ENCODE measurements at places on chromosomes 11 and 22. TPM values are rescaled to one million over a fixed set of nuclear protein-coding genes. Genes with fewer than 3 reads are reported as not detected.
A peak's percentile ranks its signal among the peaks of the same experiment; 100 is the strongest.

DNA sequence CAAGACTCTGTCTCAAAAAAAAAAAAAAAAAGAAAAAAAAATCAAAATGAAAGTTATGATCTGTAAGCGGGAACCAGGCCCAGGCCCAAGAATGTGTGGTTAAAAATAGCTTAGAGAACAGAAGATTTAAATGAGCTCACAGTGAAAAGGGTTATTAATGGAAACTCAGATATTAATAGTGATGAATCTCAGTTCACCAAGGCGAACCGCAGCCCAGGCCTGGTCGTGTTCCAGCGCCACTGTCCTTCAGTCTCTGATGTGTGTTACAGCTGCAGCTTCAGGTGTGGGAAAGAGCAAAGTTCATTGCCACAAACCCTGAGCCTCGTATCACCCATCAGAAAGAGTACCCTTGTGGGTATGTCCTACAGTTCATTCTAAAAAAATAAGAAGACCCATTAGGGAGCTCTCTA lies 107.1 kb downstream of the GAB2 start:
- H3K27me3 ChIP-seq = no peaks in the 10 kb centered on the region
- no peak for DNase-seq
- H3K4me1 ChIP-seq = peaks cover 9% of the 10 kb centered on the region
- H3K4me3 ChIP-seq = no peak overlapping the region
- no peak overlapping the region for H3K27ac ChIP-seq

- peak overlapping the region; percentile 99 for H3K4me3 ChIP-seq
- peaks cover 19% of the 10 kb centered on the region for H3K4me1 ChIP-seq
- H3K36me3 ChIP-seq = no peaks in the 10 kb centered on the region
- DNase-seq = no peak
These were observed 1.1 kb upstream of the FANCF start for GRCh38 chr11:22626573-22627239.

DNA sequence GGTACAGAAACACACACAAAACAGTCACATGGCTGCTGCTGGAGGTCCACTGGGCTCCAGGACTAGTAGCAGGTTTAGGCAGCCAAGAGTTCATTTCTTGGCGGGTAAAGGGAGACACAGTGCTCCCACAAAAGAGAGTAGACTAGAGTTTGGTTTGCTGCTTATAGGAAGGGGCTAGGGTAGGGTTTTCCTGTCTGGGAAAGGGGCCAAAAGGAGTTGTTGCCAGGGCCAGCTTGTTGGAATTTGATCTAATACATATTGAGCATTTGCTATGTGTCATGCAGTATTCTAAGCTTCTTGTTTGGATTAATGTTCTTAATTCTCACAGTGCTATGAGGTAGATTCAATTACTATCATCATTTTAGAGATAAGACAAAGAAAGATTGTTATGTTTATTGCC lies 195.1 kb upstream of the PLET1 start:
- no peak overlapping the region for H3K4me3 ChIP-seq
- H3K27ac ChIP-seq = no peak overlapping the region
- H3K4me1 ChIP-seq = no peaks in the 10 kb centered on the region
- H3K27me3 ChIP-seq = peaks cover 8% of the 10 kb centered on the region
- H3K36me3 ChIP-seq = no peaks in the 10 kb centered on the region

DNA sequence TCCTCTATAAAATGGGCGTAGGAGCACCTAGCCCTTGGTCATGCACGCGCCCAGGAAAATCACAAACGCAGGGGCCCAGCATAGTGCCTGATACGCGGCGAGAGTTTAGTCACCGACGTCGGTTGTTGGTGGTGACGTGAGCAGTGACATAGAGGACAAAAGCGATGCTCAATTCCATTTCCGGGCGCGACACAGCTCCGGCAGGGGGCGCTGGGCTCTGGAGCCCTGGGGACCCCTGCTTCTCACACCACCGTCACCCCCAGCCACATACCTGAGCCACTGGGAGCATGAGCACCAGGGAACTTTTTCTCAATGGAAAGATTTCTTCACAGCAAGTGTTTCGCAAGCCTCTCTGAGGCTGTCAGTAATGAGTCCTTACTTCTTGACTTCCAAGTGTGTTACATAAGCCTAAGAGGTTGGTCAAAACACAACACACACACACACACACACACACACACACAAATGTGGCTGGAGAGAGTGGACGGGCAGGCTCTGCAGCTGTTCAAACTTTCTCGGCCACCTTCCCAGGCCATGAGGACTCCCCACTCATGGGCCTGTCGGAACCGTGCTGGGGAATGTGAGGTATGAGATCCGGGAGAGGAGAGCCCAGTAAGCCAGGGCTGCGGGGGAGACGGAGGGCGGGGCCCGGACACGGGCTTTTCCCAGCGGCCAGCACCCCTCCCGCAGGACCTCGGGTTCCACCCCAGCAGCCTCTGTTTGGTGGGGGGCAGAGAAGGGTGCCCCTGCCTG lies 36.9 kb upstream of the LINC01488 start:
- H3K4me1 ChIP-seq = peaks cover 43% of the 10 kb centered on the region
- no peaks in the 10 kb centered on the region for H3K27me3 ChIP-seq
- H3K36me3 ChIP-seq = no peaks in the 10 kb centered on the region

Gene OR10V1
- not detected for total RNA-seq

Gene TXN2
- total RNA-seq = 70.0 TPM

DNA sequence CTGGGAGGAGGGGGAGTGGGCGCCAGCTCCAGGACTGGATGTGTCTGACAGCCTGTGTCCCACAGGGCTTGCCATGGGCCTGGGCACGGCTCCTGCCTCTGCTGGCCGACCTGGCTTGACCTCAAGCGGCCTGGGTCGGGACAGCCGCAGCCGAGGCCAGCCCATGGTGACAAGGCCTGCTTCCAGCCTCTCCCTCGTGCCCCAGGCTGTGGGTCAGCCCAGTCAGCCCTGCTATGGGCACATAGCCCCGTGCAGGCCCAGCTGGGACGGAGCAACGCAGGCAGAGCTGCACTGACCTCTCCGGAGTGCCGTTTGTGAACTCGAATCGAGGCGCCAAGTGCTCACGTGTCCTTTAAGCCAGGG lies 17.9 kb downstream of the OSBPL5 start:
- H3K4me3 ChIP-seq = no peak overlapping the region
- peaks cover 51% of the 10 kb centered on the region for H3K4me1 ChIP-seq
- peak overlapping the region; percentile 34 for H3K27ac ChIP-seq
- no peak for DNase-seq

Gene HPX
- total RNA-seq = 1.4 TPM

Measured in osteocyte (in vitro differentiated cells).